ENCODE measurements at places on chromosomes 12 and 14. TPM values are rescaled to one million over a fixed set of nuclear protein-coding genes. Genes with fewer than 3 reads are reported as not detected.

TEX22 gene
- total RNA-seq: 0.20 TPM

CD163 gene
- not detected for total RNA-seq

TEX52 gene
- not detected for total RNA-seq

CCDC175 gene
- not detected for total RNA-seq

STYK1 gene
- 0.30 TPM for total RNA-seq

CSRP2 gene
- 20.7 TPM for total RNA-seq

ZBTB42 gene
- 3.0 TPM for total RNA-seq

CCDC196 gene
- total RNA-seq: not detected

NDRG2 gene
- 2.2 TPM for total RNA-seq

ABCC9 gene
- total RNA-seq: 0.08 TPM

SLC7A8 gene
- total RNA-seq: 1.7 TPM

SIX6 gene
- not detected for total RNA-seq

CCDC177 gene
- total RNA-seq: not detected

AQP2 gene
- total RNA-seq: not detected

HOXC12 gene
- total RNA-seq: not detected

LRFN5 gene
- not detected for total RNA-seq

RNASE2 gene
- total RNA-seq: not detected

MDGA2 gene
- total RNA-seq: not detected

POTEG gene
- not detected for total RNA-seq

PMCH gene
- total RNA-seq: not detected

KRT74 gene
- total RNA-seq: not detected

SOAT2 gene
- total RNA-seq: 0.24 TPM

TMPRSS12 gene
- total RNA-seq: not detected

RTN1 gene
- not detected for total RNA-seq

PLEKHG7 gene
- total RNA-seq: not detected
